ENCODE measurements at places on chromosomes 12 and 14.
A peak's percentile ranks its signal among the peaks of the same experiment; 100 is the strongest.

- no peak for DNase-seq
Observed at GRCh38 chr14:69052181-69052601, 73.1 kb upstream of the ACTN1 start.

DNA sequence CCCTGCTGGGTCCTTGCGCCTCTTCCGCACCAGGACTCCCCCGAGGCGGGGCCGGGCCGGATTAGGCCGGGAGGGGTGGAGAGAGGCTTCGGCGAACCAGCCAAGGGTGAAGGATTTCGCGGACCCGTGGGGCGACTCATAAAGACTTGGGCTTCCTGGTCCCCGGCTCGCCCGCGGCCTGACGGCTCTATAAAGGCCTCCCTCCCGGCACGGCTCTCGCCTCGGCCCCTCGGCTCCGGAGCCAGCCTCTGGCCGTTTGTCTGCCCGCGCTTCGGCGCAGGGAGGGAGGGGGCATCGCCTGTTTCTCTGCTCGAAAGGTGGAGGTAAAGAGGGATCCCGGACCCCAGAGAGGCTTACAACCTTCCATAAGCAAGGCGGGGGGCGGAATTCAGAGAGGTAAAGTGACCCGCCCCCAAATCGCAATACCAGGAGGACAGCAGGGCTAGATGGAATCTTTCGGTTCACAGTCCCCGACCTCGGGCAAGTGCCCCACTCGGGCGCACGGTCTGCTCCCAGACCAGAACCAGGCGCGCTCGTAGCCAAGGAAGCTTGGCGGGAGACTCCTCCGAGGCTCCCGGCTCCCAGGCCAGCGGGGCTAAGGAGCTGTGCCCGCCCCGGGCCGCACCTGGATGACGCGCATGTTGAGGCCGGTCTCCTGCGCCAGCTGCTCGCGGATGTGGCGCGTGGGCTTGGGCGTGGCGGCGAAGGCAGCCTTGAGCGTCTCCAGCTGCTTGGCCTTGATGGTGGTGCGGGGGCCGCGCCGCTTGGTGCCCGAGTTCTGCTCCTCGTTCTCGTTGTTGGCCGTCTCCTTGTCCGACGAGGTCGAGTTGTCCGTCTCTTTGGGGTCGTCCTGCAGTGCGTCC lies 3.9 kb downstream of the LHX5 start:
- no peak for DNase-seq

- DNase-seq = no peak
Observed at GRCh38 chr14:68318828-68319227, 474.0 kb downstream of the ZFP36L1 start.

GRCh38 chr14:20499108-20499507 lies 6.2 kb upstream of the RNASE10 start:
- DNase-seq = no peak

DNA sequence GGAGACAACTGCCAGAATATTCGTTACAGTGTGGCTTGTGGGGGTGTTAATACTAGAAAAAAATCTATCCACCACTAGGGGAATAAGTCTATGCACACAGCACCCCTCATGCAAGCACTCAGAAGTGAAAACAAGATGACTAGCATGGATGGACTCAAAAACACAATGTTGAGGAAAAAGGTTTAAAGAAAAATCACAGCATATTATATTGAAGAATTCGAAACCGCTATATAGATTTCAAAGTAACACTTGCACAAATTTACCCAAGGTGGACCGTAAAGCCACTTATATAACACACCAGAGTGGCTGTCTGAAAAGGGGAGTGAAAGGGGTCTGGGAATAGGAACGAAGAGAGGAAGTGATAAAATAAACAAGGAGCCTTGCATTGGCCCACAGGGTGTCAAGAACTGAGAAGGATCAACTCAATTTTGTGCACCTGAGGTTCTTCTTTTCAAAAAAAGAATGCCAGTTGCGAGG lies 544 bp downstream of the ABCD4 start:
- DNase-seq = peak; percentile 28

DNA sequence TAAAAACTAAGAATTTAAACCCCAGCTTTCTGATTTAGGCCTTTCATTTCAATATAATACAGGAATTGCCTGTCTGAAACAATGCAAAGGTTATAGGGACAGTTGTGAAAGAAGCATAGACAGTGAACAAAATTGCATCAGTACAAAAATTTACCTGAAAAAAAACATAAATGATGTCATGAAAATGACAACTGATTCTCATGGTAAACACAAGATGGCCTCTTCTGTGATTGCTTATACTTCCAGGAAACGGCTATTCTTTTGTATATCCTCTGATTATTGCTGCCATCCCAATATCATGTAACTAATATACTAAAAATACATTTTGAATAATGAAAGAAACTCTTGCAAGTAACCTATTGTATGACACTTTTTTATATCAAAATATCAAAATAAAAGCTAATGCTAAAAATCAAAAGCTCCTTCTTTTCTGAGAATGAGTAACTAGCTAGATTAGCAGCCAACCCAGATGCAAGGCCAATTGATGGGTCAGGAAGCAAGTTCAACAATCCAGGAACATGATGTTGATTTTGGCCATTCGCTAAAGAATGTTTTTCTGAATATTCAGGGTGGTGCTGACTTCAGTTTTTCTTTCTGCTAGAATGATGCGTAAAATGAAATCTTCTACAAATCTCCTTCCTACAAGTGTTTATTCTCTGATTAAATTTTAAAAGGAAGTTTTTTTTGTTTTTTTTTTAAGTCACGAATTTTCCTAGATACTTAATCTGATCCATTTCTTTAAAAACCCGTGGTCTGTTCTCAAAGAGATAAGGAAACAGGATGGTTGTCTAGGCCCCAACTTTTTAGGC lies 83.6 kb downstream of the ALX1 start:
- no peak for DNase-seq

- no peak for DNase-seq
Observed at GRCh38 chr14:66284346-66284745, 201.8 kb upstream of the CCDC196 start.

DNA sequence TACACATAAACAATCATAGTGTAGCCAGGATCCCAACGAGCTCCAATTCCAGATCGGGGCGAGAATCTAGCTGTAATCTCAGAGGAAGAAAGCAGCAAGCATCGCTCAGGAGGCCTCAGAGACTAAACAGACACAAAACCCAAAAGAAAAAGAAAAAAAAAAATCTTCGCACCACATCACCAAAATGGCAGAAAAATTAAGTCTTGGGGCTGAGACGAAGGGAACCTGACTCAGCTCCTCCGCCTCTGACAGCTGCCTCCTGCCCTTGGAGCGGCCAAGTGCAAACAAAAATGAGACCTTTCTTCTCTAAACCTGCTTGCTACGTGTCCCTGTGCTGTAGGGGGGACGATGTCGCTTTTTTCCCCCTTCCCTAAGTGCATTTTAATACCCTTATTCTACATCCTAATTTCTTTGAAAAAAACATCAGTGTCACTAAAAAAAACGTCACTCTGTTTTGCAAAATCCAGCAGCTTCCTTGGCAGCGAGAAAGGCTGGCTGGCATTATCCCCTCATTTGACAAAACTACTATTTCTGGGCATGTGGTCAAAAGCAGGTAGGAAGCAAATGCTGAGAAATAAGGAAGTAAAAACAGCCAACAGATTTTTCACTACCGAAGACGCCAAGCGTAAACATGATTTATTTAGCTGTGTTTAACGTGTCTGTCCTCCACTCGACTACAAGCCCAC lies 30.5 kb downstream of the BCL11B start:
- no peak for DNase-seq

GRCh38 chr14:60807971-60808370 lies 73.4 kb downstream of the MNAT1 start:
- DNase-seq = no peak

DNA sequence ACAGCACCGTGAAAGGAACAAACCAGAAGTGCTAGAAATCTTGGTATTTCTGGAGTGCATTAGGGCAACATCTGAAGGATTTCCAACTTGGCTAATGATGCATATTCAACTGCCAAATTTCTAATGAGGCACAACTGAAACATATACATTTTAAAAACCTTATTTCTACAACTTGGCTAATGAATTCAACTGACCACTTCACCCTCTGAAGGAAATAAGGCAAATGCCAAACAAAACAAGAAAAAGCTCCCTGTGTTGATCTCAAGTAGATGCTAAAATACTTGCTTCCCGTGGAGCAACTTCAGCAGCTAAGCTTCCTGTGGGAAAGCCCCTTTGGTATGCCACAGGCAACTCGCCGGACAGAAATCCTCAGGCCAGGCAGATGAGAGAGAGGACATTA lies 167.1 kb downstream of the TTC7B start:
- DNase-seq = no peak

DNA sequence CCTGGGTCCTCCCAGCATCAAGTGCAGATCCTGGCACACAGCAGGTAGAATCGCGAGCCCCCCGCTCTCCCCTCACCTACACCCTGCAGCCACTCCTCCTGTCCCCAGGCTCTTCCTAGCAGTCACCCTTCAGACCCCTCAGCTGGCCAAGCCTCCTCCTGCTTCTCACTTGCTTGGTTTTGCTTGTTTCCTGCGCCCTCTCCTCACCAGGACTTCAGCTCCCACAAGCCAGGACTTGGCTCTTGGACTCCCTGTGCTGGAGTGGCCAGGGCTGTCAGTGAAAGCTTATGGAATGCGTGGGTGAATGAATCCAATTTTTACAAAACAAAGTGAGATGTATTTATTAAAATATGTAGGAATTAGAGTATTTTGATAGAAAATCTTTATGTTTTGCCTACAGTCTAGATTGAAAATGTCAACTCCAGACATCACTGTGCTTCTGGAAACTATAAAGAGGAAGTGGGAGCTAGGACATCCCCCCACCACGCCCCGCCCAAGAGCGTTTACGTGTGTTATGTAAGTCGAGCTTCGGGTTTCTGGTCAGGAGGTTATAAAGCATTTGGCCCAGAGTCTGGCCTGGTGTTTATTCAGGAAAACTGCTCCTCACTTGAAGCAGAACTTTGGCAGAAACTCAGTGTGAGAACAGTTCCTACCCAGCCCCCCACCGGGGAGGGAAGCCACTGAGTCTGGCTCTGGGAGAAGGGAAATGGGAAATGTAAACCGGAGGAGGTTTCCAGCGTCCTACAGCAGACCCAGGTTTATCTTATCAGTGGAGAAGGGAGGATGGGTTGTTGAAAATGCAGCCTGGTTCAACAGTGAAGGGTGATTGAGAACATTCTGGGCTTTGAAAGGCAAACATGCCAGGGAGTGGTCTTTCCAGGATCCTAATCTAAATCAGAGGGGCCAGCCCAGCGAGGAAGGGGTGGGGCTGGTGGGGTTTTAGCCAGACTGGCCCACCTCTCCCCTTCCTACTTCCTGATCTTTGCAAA lies 8.8 kb downstream of the ALDH2 start:
- DNase-seq = peak; percentile 96

DNA sequence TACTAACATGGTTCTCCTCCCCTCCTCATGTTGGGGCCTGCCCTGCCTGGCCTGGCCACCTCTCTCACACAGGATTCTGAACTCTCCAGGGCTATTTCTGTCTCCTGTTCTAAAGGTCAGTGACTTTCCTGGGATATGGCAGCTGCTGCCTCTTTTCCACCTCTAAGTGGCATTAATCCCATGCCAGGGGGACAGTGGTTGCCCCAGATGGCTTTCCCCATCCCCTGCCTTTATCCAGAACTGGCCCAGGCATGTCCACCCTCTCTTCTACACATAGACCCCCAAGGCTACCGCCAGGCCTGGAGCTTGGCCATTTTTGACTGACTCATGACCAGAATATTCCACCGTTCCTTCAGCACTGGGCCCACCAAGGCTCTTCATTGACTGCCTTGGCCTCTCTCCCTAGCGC lies 90.4 kb downstream of the IRF2BPL start:
- DNase-seq = no peak

- DNase-seq = no peak
Observed at GRCh38 chr14:49058511-49058910, 527.7 kb downstream of the RPS29 start.

DNA sequence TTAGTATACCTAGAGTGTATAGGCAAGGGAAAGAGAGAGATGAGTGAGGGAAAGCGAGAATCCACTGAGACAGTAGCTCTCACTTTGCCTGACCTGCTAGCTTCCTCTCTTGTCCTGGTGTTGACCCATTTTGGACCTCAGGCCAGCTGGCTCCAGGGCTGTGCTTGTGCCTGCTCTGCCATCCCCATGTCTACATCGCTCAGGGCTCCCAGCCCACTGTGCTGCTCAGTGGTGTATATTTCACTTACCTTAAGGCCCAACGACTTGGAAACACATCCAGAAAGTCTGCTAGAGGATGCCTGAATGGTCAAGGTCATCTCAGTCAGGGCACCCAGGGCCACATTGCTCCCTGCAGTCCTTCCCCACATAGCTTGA lies 964 bp upstream of the SERPINA4 start:
- DNase-seq = no peak

- no peak for DNase-seq
Observed at GRCh38 chr12:3185260-3185870, 108.2 kb downstream of the TSPAN9 start.

GRCh38 chr12:110717037-110717436 lies 25.7 kb downstream of the PPP1CC start:
- DNase-seq = no peak

- DNase-seq = peak; percentile 40
Observed at GRCh38 chr14:24875991-24876878, 173.7 kb downstream of the STXBP6 start.

GRCh38 chr12:2583642-2584401 lies 210.9 kb upstream of the FKBP4 start:
- DNase-seq = no peak

- peak; percentile 28 for DNase-seq
Observed at GRCh38 chr12:104280717-104281458, 22.7 kb upstream of the EID3 start.

DNA sequence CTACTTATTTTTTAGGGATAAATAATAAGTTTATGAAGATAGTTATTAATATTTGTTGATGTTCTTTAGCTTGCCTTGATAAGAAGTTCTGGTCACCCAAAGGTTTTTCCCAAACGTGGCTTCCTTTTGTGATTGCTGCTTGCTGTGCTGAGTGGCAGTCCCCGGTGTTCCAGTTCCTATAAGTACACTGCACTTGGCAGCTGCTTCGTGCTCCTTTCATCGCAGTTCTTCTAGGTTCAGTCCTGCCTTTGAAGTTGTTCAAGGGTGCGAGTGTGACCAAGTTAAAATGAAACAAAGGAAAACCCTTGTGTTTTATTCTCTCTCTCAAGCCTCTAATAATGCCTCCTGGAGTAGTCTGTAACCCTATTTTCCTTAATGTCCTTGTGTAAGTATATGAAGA lies 128.5 kb upstream of the ATF1 start:
- no peak for DNase-seq

DNA sequence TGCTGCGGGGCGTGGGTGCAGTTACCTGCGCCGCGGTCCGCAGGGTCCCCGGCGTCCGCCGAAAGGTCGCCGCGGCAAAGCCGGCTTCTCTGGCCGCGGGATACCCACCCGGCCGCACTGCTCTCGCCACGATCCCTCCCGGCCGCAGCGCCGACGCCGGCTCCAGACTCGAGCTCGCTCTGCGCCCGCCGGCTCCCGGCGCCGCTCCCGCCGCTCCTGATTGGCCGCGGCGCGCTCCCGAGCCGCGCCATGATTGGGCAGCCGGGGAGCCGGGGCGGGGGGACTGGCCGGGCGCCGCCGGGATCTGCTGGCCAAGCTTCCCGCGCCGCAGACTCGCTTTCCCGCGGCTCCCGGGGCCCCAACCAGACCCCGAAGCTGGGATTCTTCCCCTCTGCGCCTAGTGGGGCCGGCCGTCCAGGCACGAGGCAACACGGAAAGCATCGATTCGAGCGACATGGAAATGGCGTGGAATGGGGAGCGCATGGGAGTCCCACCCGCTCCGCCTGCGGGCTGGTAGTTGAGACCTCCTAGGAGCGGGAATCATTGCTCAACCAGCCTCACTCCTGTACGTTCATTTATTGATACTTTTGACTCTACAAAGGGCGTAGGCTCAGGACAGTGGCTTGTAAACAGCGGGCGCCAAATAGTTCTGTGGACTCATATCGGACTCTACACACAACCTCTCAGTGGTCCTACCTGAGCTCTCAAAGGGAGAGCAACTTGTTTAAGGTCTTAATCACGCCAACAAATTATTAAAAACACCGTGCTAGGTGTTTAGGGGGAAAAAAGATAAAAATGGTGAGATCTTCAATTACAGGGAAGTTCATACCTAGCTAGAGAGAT lies 36.4 kb upstream of the STON2 start:
- peak; percentile 65 for DNase-seq

Measured in CD14-positive monocyte (primary cell).